Activated CD8-positive, alpha-beta T cell treated with anti-CD3 and anti-CD28 coated beads for 36 hours (primary cell): ENCODE measurements at places on chromosomes 13 and 19. TPM values are rescaled to one million over a fixed set of nuclear protein-coding genes. Genes with fewer than 3 reads are reported as not detected.

Gene PIN1
- total RNA-seq, result 79.9 TPM

Gene RNF126
- 101 TPM for total RNA-seq

Gene SLC6A16
- 1.1 TPM for total RNA-seq

- H3K27ac ChIP-seq, result no peak overlapping the region
- H3K36me3 ChIP-seq, result no peaks in the 10 kb centered on the region
- peaks cover 2% of the 10 kb centered on the region for H3K4me1 ChIP-seq
- no peak overlapping the region for H3K4me3 ChIP-seq
Observed at GRCh38 chr19:33403973-33404304, 30.4 kb downstream of the CEBPG start.

DNA sequence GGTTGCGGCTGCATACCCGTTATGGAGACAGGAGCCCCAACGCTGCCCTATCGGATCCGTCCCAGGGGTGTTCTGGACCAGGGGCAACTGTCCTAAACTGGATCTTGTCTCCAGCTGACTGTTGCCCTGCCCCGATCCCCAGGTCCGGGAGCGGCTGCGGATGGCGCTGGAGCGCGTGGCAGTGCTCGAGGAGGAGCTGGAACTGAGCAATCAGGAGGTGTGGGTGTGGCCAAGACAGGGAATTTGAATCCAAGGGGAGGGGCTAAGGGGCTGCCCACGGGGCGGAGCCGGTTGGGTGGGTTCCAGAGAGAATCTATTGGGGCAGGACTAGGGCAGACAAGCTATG lies 9.9 kb downstream of the PPFIA3 start:
- peaks cover under 1% of the 10 kb centered on the region for H3K27me3 ChIP-seq
- H3K4me1 ChIP-seq, result peaks cover 15% of the 10 kb centered on the region
- no peak for DNase-seq
- no peak overlapping the region for H3K4me3 ChIP-seq
- H3K27ac ChIP-seq, result no peak overlapping the region

- H3K4me1 ChIP-seq, result peaks cover 30% of the 10 kb centered on the region
- no peaks in the 10 kb centered on the region for H3K27me3 ChIP-seq
- H3K4me3 ChIP-seq, result no peak overlapping the region
- H3K27ac ChIP-seq, result peak overlapping the region; percentile 23
Observed at GRCh38 chr13:112722433-112723263, 32.8 kb downstream of the ATP11A start.

GRCh38 chr19:40331052-40331451 lies 17.1 kb downstream of the C19orf47 start:
- no peaks in the 10 kb centered on the region for H3K4me1 ChIP-seq
- no peak overlapping the region for H3K4me3 ChIP-seq
- H3K27me3 ChIP-seq, result no peaks in the 10 kb centered on the region
- peaks cover 37% of the 10 kb centered on the region for H3K36me3 ChIP-seq

DNA sequence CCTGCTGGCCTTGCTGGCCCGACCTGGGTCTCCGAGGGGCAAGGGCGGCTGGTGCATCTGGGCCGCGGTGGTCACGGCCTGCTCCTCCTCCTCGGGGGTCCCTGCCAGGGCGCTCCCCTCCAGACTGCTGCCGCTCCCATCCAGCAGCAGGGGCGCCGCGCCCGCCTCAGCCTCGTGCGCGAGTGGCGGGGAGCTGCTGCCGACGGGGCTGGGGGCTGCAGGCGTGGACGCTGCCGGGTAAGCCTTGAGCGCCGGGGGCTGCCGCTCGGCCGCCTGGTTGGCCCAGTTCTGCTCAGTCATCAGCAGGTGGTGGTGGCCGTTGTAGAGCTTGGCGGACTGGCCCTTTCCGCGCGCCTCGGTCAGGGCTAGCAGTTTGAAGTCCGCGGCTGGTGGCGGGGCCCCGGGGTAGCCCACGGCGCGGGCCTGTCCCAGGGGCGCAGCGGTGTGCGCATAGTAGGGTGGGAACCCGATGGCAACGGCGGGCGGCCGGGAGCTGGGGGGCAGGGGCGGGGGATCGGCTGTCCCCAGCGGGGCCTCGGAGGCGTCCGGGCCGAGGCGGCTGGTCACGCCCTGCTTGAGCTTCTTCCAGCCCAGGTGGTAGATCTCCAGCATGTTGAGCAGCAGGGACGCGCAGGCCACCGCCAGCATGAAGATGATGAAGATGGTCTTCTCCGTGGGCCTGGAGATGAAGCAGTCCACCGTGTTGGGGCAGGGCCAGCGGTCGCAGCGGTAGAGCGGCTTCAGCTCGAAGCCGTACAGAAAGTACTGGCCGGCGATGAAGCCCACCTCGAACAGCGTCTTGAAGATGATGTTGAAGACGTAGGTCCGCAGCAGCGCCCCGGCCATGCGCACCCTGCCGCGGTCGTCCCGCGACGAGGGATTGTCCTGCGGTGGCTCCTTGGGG lies 18.6 kb downstream of the GJA3 start:
- peaks cover 2% of the 10 kb centered on the region for H3K4me1 ChIP-seq
- H3K27me3 ChIP-seq, result peaks cover 55% of the 10 kb centered on the region
- no peak overlapping the region for H3K4me3 ChIP-seq
- H3K36me3 ChIP-seq, result no peaks in the 10 kb centered on the region
- DNase-seq, result no peak

DNA sequence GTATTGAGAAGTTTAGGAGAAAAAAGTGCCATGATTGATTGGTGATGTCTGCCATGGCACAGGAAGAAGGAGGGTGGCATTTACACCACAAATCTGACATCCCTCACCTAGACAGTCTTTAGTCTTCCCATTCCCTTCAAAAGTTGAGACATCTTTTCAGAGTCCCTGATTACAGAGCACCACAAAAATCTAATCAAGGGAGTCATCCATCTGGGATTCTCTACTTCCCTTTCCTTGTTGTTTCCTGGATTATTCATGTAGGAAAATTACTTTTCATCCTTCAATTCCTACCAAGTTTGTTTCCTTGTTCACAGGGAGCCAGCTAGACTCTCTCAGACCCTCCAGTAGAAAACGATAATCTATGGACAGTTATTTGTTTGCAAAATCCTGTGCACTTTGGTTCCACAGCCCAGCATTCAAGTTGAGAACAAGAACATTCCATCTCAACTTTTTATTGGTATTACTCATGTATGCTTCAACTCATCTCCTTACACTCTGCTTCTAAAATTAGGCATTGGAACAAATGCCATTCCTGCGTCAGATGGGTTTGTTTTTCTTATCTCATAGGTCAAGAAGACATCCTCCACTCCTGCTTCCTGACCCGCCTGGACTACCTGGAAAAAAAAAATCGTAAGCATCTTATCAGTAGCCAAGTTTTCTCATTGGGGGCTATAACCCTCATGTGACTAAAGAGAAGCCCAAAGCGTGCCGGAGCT lies 259.9 kb downstream of the FOXO1 start:
- no peaks in the 10 kb centered on the region for H3K36me3 ChIP-seq
- H3K4me3 ChIP-seq, result no peak overlapping the region
- H3K27me3 ChIP-seq, result no peaks in the 10 kb centered on the region

DNA sequence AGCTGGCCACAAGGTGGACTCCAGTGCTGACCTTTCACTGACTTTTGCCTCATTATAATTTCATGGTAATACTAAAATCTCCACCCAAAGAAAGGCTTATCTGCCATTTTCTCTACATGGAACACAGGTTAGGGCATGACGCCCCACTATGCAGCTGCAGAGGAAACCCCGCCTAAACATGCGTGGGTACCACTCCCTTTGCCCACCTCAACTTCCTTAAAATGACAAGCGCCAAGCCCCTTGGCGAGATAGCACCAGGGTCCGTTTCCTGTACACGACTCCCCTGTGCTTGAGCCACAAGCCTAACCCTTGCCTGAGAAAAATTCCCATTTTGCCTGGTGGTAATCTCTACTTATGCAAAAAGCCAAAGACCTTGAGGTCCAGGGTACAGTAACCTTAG lies 36.0 kb upstream of the PABPC3 start:
- DNase-seq, result no peak
- H3K4me1 ChIP-seq, result no peaks in the 10 kb centered on the region
- peaks cover 10% of the 10 kb centered on the region for H3K27me3 ChIP-seq
- H3K36me3 ChIP-seq, result no peaks in the 10 kb centered on the region
- H3K27ac ChIP-seq, result no peak overlapping the region
